ENCODE measurements at places on chromosomes 12 and 14. TPM values are rescaled to one million over a fixed set of nuclear protein-coding genes. Genes with fewer than 3 reads are reported as not detected.

GRCh38 chr12:75602106-75602505, 90.7 kb upstream of the KRR1 start:
- DNase-seq = peak; percentile 22

DNA sequence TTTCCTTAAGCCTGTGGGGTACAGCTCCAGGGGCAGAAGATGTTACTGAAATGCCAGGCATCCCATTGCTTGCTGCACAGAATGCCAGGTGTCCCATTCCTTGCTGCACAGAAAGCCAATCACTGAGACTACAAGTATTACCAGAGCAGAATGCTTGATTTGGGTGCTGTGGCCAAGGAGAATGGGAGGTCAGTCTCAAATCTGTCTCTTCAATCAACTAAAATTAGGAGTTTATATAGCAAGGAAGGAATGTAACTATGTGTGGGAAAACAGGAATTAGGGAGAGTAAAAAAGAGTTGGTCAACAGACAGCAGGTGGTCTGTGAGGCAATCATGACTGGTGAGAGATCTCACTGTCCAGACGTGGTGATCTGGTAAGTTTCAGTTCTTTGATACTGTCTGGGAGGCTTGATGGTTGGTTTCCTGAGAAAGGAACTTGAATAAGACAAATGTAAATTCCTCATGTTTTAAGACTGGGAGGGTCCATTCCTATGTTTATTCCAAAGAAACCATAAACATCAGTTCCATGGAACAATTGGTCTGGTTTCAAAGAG, 31.2 kb upstream of the VASH1 start:
- DNase-seq = no peak

- no peak for DNase-seq
Observed at GRCh38 chr12:128861226-128862016, 8.1 kb downstream of the GLT1D1 start.

DNA sequence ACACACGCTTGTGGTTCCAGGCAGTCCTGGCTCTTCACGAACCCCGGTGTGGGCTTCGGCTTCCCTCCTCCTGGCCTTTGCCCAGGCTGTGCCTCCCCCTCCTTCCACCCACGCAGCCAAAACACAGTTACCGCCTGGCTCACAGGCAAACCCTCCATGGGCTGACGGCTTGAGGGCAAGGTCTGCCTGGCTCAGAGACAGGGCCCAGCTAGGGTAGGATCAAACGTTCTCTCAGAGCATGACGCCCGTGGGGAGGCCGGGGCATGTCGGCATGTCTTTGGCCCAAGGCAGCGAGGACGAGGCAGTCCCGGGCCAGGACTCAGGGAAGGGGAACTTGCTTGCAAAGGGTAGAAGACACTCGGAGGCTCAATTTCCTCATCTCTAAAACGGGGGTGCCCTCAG, 2.1 kb downstream of the SLC25A47 start:
- DNase-seq = peak; percentile 18

GRCh38 chr12:132021031-132021871, 71.5 kb downstream of the EP400 start:
- no peak for DNase-seq

GRCh38 chr14:54172114-54172513, 215.5 kb upstream of the BMP4 start:
- DNase-seq = no peak

- no peak for DNase-seq
Observed at GRCh38 chr12:110858848-110859247, 12.1 kb downstream of the CCDC63 start.

The CIROP gene
- total RNA-seq = not detected

The C3AR1 gene
- not detected for total RNA-seq

The FSCB gene
- total RNA-seq = not detected

The RNASE3 gene
- not detected for total RNA-seq

The TESPA1 gene
- total RNA-seq = not detected
